ENCODE measurements at places on chromosomes 1 and 21. TPM values are rescaled to one million over a fixed set of nuclear protein-coding genes. Genes with fewer than 3 reads are reported as not detected.

Gene PTPN22
- total RNA-seq: not detected

Gene EXO1
- 23.7 TPM for total RNA-seq

Gene PCAT6
- 7.2 TPM for total RNA-seq

Gene REN
- not detected for total RNA-seq

Gene BARHL2
- total RNA-seq: not detected

All from GM23338 (cell line).